IMR-90 (cell line): ENCODE measurements at places on chromosomes 1 and 21. TPM values are rescaled to one million over a fixed set of nuclear protein-coding genes. Genes with fewer than 3 reads are reported as not detected.

GRCh38 chr1:205262731-205263171 lies 35.0 kb downstream of the TMCC2 start:
- DNase-seq = no peak

DNA sequence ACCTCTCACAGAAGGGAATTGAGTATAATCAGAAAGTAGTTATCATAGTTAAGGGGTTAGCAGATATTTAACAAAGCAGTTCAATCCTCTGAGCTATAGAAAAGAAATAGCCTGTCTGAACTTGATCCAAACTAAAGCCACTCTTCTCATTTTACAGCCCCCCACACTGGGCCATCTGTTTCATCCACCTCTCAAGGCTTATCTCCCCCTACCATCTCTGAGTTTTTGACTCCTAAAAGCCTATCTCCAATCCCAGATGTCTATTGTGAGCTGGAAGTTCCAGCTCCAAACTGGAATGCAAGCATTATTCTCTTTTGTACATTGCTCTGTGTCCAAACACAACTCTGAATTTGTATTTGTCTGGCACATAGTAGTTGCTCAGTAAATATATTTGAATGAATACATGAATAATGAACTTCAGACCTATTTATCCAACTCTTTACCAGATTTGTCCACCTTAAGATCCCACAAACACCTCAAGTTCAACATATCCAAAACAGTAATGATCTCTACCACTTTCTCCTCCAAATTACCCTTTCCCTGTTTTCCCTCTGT lies 98.1 kb downstream of the PLPP3 start:
- no peak for DNase-seq

Gene TRIM45
- 1.7 and 2.0 TPM in 2 replicates for total RNA-seq

Gene DPT
- not detected in 2 replicates for total RNA-seq

Gene MFAP2
- 2.5 and 3.9 TPM in 2 replicates for total RNA-seq
